Activated T-cell treated with anti-CD3 and anti-CD28 coated beads, Interleukin-2, amount 50 U/mL, for 72 hours (primary cell): ENCODE measurements at places on chromosomes 5 and 9.

DNA sequence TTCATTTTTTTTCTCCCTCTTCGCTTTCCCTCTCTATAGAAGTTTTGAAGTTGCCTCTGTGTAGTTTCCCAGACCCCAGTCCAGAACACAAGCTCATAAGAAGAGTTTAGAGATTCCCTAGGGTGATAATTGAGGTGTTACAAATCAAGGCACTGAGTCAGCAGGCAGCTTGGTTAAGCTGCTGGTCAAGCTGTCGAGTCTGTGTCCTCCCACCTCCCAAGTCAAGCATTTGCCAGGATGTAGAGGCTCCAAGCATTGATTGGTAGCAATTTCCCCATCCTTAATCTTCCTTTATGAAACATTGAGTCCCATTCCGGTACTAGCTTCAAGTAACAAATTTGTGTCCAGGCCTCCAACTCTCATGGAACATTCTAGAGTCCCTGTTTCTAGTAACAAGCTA, 47.5 kb upstream of the SLC1A1 start:
- DNase-seq: no peak

- no peak for DNase-seq
Observed at GRCh38 chr5:124402144-124402581, 344.3 kb downstream of the ZNF608 start.

- no peak for DNase-seq
Observed at GRCh38 chr5:4674166-4674565, 466.0 kb upstream of the ADAMTS16 start.

- DNase-seq: no peak
Observed at GRCh38 chr5:167631191-167631590, 660.3 kb upstream of the WWC1 start.

DNA sequence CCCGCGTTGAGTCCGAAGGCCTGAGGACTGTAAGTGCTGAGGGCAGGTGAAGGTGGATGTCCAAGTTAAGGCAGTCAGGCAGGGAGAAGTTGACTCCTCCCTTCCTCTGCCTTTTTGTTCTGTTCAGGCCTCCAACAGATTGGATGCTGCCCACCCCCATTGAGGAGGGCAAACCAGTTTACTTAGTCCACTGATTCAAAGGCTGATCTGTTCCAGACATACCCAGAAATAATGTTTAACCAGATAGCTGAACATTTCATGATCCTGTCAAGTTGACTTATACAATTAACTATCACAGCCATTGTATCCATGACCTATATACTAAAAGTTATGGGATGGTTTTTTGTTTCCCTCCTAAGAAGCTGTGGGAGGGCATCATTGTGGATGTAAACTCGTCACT, 8.3 kb upstream of the TEX48 start:
- no peak for DNase-seq

DNA sequence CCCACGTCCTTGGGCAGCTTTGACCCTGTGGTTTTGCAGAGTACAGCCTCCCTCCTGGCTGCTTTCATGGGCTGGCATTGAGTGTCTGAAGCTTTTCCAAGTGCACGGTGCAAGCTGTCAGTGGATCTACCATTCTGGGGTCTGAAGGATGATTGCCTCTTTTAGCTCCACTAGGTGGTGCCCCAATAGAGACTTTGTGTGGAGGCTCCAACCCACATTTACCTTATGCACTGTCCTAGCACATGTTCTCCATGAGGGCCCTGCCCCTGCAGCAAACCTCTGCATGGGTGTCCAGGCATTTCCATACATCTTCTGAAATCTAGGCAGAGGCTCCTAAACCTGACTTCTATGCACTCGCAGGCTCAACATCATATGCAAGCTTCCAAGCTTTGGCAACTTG, 644.2 kb upstream of the CDH9 start:
- DNase-seq: no peak

GRCh38 chr9:95736891-95737522, 138.5 kb upstream of the ERCC6L2 start:
- DNase-seq: no peak

GRCh38 chr5:159242656-159243055, 20.4 kb upstream of the UBLCP1 start:
- DNase-seq: no peak

- DNase-seq: no peak
Observed at GRCh38 chr9:137552022-137552768, 516 bp downstream of the MRPL41 start.

- DNase-seq: no peak
Observed at GRCh38 chr5:39005566-39006232, 68.5 kb downstream of the RICTOR start.

- no peak for DNase-seq
Observed at GRCh38 chr9:5536684-5537083, 26.4 kb downstream of the PDCD1LG2 start.

GRCh38 chr5:78568212-78568611, 80.4 kb downstream of the LHFPL2 start:
- DNase-seq: no peak

DNA sequence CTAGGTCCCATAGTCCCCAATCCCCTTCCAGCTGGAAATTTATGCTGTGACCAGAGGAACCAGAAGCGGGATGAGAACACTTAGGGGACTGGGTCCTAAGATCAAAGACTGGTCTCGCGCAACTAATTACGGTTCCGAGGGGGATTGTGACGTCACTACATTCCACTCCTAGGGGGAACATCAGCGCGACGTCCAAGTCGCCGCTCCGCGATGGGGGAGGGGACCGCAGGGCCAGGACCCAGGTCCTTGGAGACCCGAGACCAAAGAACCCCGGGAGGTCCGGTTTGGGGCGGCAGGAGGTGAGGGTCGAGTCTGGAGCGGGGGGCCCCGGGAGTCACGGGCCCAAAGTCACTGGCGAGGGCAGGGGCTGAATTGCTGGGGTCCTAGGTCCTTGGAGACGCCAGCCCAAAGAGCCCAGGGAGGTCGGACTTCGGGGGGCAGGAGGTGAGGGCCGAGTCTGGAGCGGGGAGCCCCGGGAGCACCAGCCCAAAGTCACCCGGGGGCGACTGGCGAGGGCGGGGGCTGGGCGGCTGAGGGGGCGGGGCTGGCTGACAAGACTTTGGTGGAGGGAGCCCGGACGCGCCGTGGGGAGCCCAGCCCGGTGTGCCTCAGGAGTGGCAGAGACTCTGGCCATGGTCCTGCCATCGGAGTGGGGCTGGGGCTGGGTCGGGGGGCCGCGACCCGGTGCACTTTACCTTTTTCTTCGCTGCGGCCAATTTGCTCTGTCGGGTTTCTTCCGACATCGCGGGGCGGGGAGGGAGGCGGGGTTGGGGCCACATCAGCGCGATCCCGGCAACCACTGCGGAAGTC, at the start of gene GOLGA2:
Gene GOLGA2, minus strand, starts transcription at position 810 of the 810 bp plus-strand sequence. Its CDS starts 31 bp downstream, at position 779.
- no peak for DNase-seq

DNA sequence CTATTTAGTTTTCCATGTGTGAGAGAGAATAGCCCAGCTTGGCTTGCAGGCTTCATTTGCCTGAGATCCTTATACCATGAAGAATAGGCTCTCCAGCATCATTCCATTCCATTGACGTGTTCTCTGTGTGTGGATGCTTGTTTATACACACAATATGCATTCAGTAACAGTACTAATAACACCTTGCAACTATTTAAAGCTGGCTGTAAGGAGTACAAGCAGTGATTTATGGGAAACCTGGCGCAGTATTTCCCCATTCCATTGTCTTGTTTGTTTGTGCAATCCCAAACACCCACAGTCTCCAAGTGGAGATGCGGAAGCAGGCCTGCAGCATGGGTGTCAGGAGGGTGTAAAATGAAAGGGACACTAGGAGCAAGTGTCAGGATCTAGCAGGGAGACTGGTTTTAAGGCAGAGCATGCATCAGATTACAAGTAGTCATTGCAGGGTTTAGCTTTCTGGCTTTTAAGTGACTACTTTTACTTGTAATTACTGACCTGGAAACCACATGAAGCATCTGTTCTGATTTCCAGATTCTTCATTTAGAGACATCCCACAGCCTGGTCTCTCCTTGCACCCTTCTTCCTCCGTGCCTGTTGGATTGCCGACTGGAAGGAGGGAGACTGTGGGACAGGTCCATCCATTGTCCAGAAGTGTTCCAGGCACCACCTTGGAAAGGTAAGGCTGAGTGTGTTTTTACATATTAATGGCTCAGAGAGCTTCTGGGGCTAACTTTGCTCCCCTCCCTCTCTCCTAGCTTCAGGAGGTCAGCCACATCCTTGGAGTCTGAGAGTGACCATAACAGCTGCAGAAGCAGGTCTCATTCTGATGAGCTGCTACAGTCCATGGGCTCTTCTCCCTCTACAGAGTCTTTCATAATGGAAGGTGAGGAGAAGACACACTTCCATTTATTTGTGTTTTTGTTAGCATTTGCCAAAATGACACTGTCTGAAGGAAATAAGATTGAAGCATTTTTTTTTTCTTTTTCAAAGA, 241.6 kb downstream of the ARHGEF28 start:
- no peak for DNase-seq

- DNase-seq: no peak
Observed at GRCh38 chr9:124550072-124550471, 42.9 kb upstream of the NR5A1 start.

DNA sequence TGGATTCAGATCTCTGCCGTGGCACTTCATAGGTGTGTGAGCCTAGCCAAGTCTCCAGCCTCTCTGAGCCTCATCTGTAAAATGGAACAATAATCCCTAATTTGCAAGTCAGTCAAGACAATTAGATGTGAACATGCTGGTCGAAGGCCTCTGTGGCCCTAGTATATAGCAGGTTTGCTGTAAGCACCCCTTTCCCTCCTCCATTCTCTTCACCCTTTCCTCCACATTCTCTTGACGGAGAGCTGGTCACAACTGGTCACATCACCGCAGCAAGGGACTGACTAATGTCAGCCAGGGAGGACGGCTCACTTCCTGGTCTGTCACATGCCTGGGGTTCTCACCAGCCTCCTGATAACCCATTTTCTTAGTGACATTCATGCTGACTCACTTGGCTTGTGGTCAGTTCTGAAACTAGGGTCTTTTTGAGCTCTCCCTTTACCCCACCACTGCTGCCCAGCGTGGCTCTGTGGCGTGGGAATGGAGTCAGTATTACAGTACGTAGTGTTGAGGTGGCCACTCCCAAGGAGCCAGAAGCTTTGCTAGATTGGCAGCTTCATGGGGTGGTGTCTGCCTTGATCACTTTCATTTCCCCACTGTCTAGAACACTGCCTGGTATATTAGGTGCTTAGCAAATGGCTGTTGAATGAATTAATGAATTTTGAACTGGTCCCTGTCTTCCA, 47.8 kb downstream of the ERGIC1 start:
- peak; percentile 48 for DNase-seq

DNA sequence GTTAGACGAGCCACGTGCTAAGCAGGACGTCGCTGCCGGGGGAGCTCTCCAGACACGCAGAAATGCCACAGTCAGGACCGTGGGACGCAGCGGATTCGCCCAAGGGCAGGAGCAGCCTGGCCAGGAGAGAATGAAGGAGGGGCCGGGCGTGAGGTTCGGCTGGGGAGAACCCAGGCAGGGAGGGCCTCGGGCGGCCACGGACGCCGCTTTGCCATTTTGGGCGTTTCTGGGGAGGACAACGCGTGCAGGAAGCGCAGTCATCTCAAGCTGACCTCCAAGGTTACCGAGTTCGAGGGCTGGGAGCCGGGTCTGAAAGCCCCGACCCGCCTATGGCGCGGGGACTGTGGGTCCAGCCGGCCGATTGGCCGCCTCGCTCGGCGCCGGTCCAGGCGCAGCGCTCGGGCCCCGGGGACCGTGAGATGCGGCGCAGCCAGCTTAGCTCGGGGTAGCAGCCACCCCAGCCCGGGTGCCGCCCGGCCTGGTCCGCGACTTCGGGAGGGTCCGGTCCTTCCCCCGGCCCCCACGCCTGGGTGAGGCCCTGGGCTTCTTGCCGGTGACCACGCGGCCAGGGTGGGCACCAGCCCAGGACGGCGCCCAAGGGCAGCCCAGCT, 760 bp upstream of the MAN1B1 start:
- peak; percentile 50 for DNase-seq

DNA sequence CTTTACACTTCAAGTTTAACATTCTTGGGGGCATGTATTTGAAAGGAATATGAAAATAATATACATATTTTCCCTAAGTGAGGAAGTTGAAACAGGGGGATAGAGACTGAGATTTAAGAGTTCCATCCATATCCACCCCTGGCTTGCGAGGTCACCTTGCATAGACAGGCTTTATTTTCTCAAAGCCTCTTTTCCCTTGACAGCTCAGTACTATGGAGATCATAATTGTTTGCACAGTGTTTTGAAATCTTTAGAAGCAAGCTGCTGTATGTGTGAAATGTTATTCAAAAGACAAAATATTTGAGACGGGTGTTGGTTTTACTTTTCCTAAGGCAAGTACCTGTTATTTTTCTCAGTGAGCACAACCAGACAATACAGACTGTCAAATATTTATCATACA, 163.1 kb downstream of the LRRC70 start:
- DNase-seq: no peak

DNA sequence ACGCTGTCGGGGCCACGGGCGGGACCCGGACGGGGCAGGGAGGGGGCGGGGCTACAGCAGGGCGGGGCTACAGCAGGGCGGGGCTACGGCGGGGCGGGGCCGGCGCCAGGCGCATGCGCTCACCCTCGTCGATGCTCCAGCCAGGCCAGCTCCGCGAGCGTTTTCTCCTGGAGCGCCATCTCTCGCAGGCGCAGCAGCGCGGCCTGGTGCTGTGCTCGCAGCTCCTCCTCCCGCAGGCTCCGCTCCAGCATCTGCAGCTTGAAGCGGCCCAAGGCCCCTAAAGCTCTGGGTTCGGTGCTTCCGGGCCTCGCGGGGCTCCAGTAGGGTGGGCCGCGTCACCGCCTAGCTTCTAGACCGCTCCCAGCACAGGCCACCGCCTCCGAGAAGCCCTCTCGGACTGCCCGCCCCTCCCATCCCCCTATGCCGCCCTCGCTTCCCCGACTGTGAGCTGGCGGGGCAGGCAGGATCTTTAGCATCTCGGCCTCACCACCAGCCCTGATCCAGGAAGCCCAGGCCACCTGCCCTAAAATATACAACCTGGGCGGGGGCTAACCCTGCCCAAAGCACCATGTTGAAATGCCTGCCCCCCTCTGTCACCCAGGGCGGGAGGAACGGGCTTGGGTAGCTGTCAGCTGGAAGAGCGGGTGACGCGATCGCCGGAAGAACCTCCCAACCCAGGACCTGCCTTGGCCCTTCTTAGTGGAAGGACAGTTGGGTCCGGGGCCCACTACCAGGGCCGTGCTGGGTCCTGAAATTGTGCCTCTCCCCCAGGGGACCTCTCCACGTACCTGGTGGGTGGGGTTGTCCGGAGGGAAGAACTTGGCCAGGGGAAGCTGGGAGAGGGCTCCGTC, 21.9 kb upstream of the QSOX2 start:
- DNase-seq: peak; percentile 86
